ENCODE measurements at places on chromosomes 3 and 15.

DNA sequence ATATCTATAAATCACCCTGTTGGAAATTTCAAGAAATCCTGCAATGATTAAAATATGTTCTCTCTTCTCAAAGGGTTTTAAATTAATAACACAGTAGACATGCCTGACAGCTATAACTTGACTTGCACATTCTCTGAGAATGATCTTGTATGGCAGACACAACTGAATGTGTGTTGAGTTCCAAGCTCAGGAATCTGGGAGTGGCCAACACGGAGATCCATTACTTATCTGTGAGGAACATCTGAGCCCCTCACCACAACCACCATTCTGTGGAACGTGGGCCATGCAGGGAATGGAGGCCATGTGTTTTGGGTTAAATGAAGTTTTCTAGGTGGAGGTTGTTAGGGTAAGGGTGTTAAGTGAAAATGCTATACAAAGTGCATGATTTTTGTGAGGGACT is 105.3 kb upstream of the CHMP2B start:
- DNase-seq: no peak

- peak; percentile 41 for DNase-seq
Measured at GRCh38 chr3:155870945-155871745, 695 bp downstream of the GMPS start.

DNA sequence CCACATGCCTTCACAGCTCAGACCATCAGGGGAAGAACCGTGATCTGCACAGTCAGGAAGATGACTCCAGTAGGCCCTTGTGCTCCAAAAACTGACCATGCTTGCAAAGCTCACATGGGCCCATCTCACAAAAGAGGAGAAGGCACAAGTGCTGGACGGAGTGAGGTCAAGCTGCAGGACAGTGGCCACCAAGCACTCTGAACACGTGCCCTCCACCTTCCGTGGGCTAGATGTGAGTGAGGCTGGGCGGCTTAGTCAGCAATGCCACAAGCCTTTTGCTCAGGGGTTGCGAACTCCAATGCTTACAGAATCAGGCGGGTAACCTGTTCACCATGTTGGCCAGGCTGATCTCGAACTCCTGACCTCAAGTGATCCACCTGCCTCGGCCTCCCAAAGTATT is 70.9 kb downstream of the SCN5A start:
- DNase-seq: no peak

DNA sequence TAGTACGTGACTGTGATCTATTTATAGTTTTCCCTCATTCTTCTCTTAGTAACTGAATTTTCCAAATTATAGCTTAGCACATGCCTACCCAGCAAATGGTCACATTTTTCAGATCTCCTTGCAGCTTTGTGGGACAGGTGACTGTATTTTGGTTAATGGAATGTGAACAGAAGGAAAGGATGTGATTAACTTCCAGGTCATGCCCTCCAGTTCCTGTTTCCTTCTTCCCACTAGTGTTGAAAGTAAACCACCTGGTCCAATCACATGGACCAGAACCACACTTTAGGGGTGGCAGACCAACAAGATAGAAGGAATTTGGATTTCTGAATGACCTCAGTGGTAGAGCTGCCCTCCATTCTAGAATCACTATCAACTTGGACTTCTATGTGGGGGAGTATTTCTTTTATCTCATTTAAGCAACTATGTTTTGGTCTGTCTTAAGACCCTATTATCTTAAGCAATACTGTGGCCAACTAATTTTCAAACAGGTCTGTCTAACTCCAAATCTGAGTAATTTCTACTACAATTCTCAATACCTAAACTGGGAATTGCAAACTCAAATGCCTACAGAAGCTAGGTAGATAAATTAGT is 76.0 kb upstream of the TSC22D2 start:
- no peak for DNase-seq

- no peak for DNase-seq
Measured at GRCh38 chr3:127735767-127736693, 63.3 kb downstream of the ABTB1 start.

- no peak for DNase-seq
Measured at GRCh38 chr15:73686781-73687256, 2.6 kb downstream of the CD276 start.

GRCh38 chr3:38634111-38634510 is 15.4 kb downstream of the SCN5A start:
- DNase-seq: no peak

DNA sequence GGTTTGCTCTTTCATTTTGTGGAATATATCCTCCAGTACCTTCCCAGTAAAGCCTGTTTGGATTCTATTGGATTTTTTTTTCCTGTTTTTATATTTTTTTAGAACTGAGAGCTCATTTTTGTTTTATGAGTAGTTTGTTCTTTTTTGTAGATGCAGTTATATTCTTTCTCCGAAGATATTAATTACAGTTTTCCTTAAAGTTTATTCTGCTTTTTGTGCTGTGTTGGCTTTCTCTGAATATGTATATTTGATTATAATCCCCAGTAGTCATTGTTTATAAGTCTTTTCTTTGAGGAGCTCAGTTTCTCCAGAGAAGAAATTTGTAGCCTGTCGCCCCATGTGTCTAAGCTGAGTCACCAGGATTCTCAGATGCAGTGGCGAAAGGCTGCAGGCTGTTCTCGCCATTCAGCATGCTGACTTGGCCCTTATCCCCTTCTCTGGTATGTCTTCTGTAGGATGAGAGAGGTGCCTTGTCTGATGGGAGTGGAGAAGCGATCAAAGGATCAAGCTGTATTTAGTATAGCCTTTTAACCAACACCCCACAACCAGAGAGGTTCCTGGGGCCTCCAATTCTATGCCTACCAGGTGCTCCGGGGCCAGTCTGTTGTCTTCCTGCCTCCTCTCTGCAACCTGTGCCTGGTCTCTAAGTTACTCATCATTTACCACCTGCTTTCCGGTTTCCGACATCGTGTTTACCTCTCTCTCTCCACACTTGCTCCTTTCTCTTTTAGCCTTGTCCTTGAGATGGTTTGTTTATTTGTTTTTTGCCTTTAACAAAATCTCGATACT is 31.7 kb upstream of the MFSD1 start:
- DNase-seq: no peak

GRCh38 chr15:32887090-32887489 is 169.3 kb downstream of the GREM1 start:
- DNase-seq: no peak

DNA sequence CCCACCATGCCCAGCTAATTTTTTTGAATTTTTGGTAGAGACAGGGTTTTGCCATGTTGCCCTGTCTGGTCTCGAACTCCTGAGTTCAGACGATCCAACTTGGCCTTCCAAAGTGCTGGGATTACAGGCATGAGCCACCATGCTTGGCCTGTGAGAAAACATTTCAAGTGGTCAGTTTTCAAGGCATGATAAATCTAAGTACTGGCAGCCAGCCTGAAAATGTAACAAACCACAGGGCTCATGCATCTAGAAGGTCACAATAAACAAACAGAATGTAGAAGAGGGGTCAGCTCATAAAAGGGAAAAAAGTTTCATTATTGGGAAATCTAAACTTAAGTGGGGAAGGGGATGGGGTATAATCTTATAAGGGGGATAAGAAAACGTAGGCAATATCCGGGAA is 39.9 kb downstream of the PPCDC start:
- DNase-seq: no peak

- DNase-seq: no peak
Measured at GRCh38 chr15:70523192-70523591, 240.2 kb downstream of the UACA start.

- no peak for DNase-seq
Measured at GRCh38 chr3:4476496-4476895, 9.4 kb upstream of the SUMF1 start.

DNA sequence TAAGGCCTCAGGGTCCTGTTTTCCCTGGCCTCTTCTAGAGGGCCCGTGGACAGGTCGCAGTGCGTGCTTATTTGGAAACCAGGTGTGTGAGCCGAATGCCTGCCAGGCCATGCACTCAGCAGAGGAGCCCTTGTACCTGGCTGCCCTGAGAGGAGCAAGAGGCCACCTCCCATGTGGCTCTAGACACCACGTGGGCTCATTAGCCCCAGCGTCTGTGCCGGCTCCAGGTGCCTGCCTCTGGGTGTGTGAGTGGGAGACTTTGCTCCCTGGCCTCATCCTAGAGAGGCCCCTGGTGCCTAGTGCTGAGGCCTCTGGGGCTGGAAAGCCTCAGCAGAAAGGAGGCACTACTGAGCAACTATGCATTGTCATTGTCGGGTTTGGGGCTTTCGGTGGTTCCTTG is 50.4 kb downstream of the KLF13 start:
- no peak for DNase-seq

GRCh38 chr3:171896316-171896715 is 53.2 kb downstream of the TMEM212 start:
- DNase-seq: no peak

DNA sequence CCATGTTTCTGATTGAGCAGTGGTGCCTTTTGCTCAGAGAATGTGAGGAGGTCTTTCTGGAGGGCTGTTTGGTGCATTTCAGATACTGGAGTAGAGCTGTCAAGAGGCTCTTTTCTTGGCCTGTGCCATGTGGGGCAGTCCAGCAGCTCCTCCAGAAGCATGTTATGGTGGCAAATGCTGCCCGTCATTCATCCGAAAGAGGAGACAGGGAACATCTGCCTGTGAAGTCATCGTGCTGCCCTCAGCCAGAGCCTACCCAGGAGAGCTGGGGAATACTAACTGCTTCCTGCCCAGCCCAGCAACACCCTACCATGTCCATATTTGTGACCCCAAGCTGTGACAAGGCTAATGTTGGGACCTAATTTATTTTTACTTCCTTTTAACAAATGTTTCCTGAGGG is 82.2 kb upstream of the SLC6A6 start:
- DNase-seq: no peak

- DNase-seq: no peak
Measured at GRCh38 chr3:179068779-179069530, 2.7 kb downstream of the ZMAT3 start.

DNA sequence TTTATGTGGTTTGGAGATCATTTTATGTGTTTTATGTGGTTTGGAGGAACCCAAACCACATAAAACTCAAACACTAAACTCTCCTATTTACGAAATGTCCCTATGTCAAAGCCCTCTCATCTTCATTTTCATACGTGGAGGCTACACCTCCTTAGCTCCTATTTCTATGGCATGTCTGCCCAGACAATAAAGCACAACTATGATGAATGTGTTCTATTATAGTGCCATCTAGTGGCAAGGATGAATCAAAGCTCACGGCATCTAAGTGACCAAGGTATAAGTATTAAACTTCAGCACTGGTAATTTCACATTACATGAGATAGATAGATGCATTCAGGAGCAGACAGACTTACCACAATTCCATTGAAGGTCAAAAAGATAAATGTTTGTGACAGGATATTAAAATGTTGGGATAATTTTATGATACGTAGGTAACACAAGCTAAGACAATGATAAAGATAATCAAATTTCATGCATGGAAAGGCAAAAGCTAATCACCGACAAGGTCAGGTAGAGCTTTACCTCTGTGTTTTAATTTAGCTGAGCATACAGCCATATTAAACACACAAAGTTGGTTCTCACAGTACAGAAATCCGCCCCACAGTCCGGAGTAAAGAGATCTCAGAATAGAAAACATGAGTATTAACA is 130.6 kb upstream of the FHIT start:
- no peak for DNase-seq

DNA sequence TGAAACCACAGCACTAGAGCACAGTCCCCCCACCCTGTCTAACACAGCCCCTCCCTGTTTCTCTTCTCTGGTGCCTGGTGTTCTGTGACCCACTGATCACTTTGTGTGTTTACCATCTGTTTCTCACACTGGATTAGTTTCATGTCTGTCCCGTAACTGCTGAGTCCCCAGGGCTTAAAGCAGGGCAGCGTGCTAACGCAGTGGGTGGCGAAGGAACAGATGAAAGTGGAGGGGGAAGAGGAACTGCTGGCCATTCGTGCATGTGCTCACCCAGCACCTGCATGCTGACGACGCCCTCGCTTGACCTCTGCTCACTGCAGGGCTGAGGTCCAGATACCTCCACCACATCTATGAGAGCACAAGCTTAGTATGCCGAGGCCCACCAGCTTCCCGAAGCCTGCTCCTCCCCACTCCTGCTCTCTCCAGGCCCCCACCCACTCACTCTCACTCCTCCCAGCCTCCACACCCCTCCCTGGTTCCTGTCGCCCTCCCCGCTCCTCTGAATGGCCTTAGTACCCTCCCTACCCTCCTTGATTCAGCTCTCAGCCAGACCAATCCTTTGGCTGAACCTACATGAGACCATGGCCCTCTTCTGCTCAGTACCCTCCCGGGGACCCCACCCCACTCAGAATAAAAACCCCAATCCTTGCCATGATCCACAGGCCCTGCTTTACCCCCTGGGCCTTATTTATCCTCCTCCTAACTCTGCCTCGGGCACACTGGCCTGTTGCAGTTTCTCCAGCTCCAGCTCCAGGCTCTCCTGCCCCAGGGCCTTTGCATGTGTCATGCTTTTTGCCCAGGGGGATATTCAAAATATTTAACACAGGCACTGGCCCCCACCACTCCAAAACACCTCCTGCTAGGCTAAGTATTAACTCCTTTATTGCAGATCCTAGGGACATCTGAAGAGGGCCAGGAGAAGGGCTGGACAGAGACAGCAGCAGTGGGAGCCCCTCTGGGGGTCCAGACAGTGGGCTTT is 15.1 kb upstream of the IQSEC1 start:
- DNase-seq: no peak

DNA sequence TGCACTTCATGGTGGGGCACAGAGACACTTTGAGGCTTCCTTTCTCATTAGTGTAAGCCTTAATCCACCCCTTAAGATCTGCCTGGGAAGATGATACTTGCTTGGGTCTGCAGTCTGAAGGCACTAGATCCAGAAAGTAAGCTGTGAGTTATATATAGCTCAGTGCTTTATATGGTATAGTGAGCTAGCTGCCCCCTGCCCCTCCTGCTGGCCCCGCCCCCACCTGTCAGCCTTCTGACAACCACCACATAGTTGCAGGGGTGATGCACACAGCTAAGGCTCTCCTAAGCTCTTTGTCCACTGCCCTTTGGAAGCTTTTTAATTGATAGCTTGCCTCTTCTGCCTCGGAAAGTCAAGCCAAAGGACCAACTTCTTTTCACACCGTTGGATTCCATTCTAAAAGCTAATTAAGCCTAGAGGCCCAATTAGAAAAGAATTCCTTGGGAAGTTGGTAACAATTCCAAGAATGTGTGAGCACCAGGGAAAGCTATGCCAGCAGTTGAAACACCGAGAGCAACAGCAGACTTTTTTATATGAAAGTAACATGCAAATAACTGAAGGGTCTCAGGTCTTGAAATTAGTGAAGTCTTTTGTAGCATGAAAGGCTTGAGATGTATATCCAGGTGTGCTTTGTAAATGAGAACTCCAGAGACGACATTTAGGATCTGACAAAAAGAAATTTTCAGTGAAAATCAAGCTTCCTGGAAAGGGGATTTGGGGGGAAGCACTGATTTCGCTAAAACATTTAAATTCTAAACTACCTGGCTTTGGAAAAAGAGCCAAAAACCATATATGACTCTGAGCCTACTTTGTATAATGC is 2.3 kb downstream of the TPM1 start:
- DNase-seq: no peak

GRCh38 chr3:185778094-185778493 is 46.7 kb downstream of the IGF2BP2 start:
- no peak for DNase-seq

GRCh38 chr15:72487070-72487797 is 13.1 kb downstream of the ARIH1 start:
- DNase-seq: no peak

All from anterior cingulate cortex (tissue), 58 donors.